ENCODE measurements at places on chromosomes 3 and 15. TPM values are rescaled to one million over a fixed set of nuclear protein-coding genes. Genes with fewer than 3 reads are reported as not detected.
A peak's percentile ranks its signal among the peaks of the same experiment; 100 is the strongest.

GUCA1C gene
- polyA plus RNA-seq = 0.14 TPM

CADPS gene
- 4.2 TPM for polyA plus RNA-seq

DNA sequence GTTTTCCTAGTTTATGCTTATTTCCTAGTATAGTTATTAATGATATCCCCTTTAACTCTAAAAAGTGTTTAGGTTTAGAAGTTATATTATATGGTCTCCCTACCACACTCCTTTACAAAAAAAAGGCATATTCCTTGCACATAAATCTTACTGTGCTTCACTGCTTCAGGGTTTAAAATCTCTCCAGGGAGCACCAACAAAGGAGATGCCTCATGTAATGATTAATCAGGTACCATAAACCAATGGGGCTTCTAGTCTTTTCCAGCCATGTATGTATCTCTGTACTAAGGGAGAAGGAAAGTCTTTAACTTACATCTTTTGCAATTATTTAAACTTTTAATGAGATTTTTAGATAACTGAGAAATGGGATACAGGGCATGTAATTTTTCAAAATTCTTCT lies 91.5 kb upstream of the RBMS3 start:
- H3K4me1 ChIP-seq = no peaks in the 10 kb centered on the region
- no peak overlapping the region for H3K27ac ChIP-seq
- no peak overlapping the region for H3K4me3 ChIP-seq
- H3K36me3 ChIP-seq = no peaks in the 10 kb centered on the region
- H3K27me3 ChIP-seq = no peaks in the 10 kb centered on the region

GRCh38 chr15:60399931-60400330 lies 2.1 kb upstream of the ANXA2 start:
- no peaks in the 10 kb centered on the region for H3K27me3 ChIP-seq
- peaks cover 10% of the 10 kb centered on the region for H3K4me1 ChIP-seq
- no peak overlapping the region for H3K4me3 ChIP-seq

DNA sequence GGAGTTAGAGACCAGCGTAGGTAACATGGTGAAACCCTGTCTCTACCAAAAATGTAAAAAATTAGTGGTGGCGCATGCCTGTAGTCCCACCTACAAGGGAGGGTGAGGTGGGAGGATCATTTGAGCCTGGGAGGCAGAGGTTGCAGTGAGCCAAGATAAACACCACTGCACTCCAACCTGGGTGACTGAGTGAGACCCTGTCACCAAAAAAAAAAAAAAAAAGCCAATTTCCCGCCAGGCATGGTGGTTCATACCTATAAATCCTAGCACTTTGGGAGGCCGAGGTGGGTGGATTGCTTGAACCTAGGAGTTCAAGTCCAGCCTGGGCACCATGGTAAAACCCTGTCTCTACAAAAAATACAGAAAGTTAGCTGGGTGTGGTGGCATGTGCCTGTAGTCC lies 6.9 kb downstream of the CNOT10 start:
- peaks cover under 1% of the 10 kb centered on the region for H3K4me1 ChIP-seq
- DNase-seq = no peak
- H3K27ac ChIP-seq = no peak overlapping the region
- no peaks in the 10 kb centered on the region for H3K27me3 ChIP-seq
- H3K36me3 ChIP-seq = peaks cover 5% of the 10 kb centered on the region
- no peak overlapping the region for H3K4me3 ChIP-seq

DNA sequence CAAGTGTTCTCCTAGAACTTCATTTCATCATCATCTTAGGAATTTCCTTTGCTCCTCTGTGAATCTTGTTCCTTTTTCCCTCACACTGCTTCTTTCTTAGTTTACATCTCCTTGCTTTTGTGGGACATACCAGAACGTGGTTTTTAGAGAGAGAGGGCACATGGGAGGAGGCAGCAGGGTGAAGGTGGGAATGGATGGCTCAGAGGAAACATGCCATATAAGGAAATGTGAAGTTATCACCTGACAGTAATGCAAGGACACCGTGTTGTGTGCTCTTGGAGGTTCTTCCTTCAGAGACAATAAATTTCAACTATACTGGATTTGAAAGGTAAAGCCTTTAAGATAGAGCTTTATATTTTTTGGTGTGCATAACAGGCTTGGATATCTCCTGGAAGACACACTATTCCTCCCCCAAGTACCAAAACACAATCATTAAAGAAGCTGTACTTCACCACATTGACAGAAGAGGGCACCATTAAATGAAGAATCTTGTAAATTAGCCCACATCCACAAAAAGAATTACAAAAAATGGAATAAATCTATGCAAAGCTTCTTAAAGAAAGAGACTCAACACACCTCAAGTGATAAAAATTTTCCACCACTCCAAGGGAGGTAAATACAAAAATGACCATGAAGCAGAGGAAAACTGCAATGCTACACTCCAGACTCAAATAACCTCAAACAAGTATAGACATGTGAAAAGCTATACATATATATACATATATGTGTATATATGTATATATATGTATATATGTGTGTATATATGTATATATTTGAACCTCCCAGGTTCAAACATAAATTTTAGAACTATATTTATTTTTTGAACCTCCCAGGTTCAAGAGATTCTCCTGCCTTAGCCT lies 26.1 kb downstream of the RPL39L start:
- H3K36me3 ChIP-seq = no peaks in the 10 kb centered on the region
- H3K27me3 ChIP-seq = no peaks in the 10 kb centered on the region
- DNase-seq = no peak

DNA sequence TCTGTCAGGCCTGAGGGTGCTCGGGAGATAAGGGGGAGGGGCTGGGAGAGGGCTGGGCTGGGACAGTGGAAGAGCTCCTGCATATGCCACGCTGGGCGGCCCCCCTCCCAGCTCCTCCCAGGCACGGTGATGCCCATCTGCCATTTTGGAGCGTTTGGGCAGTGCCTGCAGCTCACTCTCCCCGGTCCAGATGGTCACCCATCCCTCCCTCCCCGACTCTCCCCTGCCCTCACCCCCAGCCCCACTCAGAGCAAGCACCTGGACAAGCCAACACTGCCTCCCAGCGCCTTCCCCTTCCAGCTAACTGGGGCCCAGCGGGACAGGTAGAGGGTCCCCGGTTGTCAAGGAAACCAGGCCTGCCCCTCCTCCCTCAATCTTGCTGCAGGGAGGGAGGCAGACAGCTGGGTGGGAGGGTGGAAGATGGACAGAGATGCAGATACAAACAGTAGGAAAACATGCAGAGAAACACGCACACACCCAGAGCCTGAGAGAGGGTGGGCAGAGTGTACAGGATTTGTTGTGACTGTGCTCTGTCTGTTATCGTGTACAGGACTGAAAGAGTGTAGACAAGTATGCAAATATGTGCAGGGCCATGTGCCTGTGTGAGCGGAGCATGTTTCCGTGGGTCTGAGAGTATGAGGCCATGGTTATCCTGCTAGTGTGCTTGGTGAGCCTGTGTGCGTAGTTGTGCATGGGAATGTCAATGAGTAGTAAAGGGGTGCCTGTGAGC lies 17.5 kb upstream of the CORO2B start:
- no peak overlapping the region for H3K27ac ChIP-seq
- no peaks in the 10 kb centered on the region for H3K36me3 ChIP-seq
- no peak for DNase-seq
- H3K4me1 ChIP-seq = peaks cover 15% of the 10 kb centered on the region
- no peaks in the 10 kb centered on the region for H3K27me3 ChIP-seq

GRCh38 chr15:85598718-85599398 lies 195.9 kb downstream of the KLHL25 start:
- no peak for DNase-seq
- peaks cover 49% of the 10 kb centered on the region for H3K4me1 ChIP-seq
- no peak overlapping the region for H3K4me3 ChIP-seq
- peak overlapping the region; percentile 64 for H3K27ac ChIP-seq

DNA sequence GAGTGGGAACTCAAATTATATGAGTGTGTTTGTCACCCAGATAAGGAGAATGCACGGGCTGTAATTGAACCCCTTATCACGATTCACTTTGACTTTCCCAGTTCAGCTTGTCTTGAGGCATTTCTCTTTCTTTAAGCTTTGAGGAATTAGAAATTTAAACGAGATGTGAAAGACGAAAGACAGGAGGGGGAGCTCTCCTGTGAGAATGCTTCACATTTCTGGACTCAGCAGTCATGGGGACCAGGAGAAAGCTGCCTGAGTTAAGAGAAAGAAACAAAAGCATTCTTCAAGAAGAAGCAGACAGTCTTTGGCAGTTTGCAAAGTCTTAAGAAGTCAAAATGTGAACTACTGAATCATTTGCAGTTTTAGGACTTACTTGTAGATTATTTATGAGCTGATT lies 205.6 kb downstream of the NECTIN3 start:
- no peak for DNase-seq
- no peaks in the 10 kb centered on the region for H3K36me3 ChIP-seq
- H3K27ac ChIP-seq = no peak overlapping the region
- H3K4me3 ChIP-seq = no peak overlapping the region

DNA sequence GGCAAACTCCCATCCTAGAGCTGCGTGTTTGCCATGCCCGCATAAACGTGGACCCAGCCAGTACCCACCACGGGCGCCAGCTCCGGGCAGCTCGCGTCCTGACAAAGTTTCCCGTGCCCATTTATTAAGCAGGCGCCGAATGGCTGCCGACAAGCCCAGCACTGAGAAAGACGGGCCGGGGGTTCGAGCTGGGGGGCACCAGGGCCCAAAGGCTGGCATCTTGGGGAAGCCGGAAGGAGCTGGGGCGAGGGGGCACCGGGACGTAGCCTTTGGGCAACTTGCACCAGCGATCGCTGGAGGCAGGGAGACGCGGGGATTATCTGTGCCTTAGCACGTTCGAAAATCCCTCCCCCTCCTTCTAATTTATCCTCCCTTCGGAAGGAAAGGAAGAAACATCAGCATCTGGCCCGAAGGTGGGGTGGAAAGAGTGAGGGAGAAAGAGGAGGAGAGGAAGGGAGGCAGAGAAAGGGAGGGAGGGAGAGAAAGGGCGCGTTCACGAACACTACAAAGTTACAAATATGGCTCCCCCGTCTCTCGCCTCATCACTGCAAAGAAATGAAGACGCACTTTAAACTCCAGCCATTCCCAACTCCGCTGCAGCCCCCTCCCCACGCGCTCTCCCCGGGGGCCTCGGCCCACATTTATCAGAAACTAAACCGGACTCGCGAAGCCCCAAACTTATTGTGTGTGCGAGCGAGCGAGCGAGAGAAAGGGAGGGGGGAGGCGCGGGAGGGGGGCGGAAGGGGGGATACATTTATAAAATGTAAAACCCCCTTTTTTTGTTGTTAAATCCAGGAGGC lies 1.0 kb downstream of the ANP32A start:
- peaks cover 17% of the 10 kb centered on the region for H3K4me1 ChIP-seq
- H3K36me3 ChIP-seq = no peaks in the 10 kb centered on the region
- peak overlapping the region; percentile 100 for H3K27ac ChIP-seq
- no peaks in the 10 kb centered on the region for H3K27me3 ChIP-seq

DNA sequence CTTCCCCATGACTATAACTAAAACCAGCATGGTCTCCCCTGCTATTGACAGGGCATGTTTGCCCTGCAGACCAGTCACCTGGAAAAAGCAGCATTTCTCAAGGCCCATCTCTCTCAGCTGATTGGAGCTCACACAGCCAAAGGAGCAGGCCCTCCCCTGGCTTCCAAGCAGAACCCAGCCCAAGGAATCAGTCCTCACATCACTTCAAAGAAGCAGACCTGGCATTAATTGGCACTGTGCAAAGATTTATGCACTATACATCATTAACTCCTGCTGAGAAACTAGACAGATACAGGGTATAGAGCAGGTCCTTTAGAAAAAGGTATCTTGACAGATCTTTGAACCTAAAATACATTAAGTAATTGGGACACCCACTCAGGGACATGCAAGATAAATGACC lies 323.8 kb upstream of the PPP2R3A start:
- no peaks in the 10 kb centered on the region for H3K36me3 ChIP-seq
- no peak overlapping the region for H3K4me3 ChIP-seq
- no peak for DNase-seq
- no peak overlapping the region for H3K27ac ChIP-seq

Measured in heart left ventricle (tissue), 16 donors.